Immature natural killer cell (primary cell): ENCODE measurements at places on chromosomes 1 and 21. TPM values are rescaled to one million over a fixed set of nuclear protein-coding genes. Genes with fewer than 3 reads are reported as not detected.

GRCh38 chr1:8351693-8352470, 34.0 kb downstream of the SLC45A1 start:
- H3K36me3 ChIP-seq, result peaks cover 3% of the 10 kb centered on the region
- H3K27me3 ChIP-seq, result peaks cover 3% of the 10 kb centered on the region
- H3K27ac ChIP-seq, result no peak overlapping the region
- no peaks in the 10 kb centered on the region for H3K4me1 ChIP-seq
- H3K4me3 ChIP-seq, result no peak overlapping the region

- H3K4me3 ChIP-seq, result peak overlapping the region; percentile 75
- peak overlapping the region; percentile 65 for H3K27ac ChIP-seq
- H3K4me1 ChIP-seq, result peaks cover 25% of the 10 kb centered on the region
- peaks cover 43% of the 10 kb centered on the region for H3K27me3 ChIP-seq
- DNase-seq, result peak; percentile 69
- H3K36me3 ChIP-seq, result no peaks in the 10 kb centered on the region
Observed at GRCh38 chr1:234230414-234230862, 142.8 kb upstream of the COA6 start.

The SPRR1B gene
- polyA plus RNA-seq, result not detected

GRCh38 chr1:59776960-59777852, 37.5 kb upstream of the HOOK1 start:
- peaks cover 3% of the 10 kb centered on the region for H3K36me3 ChIP-seq
- no peaks in the 10 kb centered on the region for H3K4me1 ChIP-seq
- no peak overlapping the region for H3K27ac ChIP-seq
- H3K4me3 ChIP-seq, result no peak overlapping the region

- no peak overlapping the region for H3K27ac ChIP-seq
- no peaks in the 10 kb centered on the region for H3K27me3 ChIP-seq
- no peak overlapping the region for H3K4me3 ChIP-seq
- no peaks in the 10 kb centered on the region for H3K4me1 ChIP-seq
- peaks cover 6% of the 10 kb centered on the region for H3K36me3 ChIP-seq
Observed at GRCh38 chr1:85865213-85865612, 157.0 kb upstream of the ZNHIT6 start.

- no peak overlapping the region for H3K4me3 ChIP-seq
- H3K27ac ChIP-seq, result no peak overlapping the region
- H3K4me1 ChIP-seq, result peaks cover 22% of the 10 kb centered on the region
- H3K27me3 ChIP-seq, result peaks cover 9% of the 10 kb centered on the region
Observed at GRCh38 chr1:54248966-54249365, 49.0 kb downstream of the MRPL37 start.

DNA sequence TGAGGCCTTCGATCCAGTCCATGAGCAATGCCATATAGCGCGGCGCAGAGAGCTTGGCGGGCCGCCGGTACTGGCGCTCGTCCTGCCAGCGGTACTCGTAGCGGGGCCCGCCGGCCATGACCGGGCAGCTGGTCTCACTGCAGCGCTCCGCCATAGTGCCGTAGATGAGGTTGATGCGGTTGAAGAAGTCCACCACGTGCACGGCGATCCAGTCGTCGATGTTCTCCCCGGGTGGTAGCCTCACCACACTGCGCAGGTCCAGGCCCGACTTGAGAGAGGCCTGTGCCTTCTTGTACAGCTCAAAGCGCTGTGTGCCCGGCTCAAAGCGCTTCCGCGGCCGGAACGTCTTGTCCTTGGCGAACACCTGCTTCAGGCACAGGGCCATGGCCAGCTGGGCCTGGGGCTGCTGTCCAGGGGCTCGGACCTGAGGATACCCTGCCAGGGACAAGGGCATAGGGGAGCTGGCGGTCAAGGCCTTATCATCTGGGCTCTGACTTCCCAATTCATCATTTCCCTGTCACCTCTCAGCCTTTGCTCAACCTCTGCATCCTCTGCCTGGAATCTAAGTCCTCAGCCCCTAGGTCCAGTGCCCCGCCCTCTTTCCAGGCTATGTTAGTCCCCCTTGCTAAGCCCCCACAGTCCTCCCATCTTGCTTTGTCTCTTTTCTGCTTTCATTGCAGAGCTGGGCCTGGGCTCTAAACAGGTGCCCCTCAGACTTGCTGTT, 3.5 kb downstream of the MOB3C start:
- peak overlapping the region; percentile 93 for H3K4me3 ChIP-seq
- H3K27me3 ChIP-seq, result peaks cover 1% of the 10 kb centered on the region
- H3K36me3 ChIP-seq, result peaks cover 10% of the 10 kb centered on the region
- peaks cover 69% of the 10 kb centered on the region for H3K4me1 ChIP-seq
- H3K27ac ChIP-seq, result no peak overlapping the region
- no peak for DNase-seq

DNA sequence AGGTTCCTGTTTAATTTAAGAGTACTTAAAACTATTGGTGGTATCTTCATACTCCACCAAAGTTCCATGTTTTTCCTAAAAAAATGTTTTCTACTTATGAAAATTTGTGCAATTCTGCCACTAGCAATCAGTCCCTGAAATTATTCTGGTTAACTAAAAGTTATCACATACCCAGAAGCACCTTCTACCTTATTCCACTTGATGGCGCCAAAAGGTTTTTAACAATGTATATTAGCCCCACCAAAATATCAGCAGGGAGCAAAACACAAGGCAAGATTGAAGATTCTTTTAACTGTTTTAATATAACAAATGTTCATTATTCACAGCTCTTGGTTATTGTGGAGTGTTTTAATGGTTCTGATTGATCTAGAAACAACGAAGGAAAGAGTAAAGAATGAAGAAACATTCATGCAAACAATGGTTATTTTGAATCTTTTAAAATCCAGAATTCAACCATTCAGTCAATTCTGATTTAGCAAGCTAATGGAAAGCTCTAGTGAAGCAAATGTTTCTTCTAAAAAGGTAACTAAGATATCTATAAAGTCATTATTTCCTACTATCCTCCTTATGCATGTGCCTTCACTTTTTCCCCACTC, 67.2 kb downstream of the TTLL7 start:
- no peak overlapping the region for H3K4me3 ChIP-seq
- H3K27me3 ChIP-seq, result peaks cover 4% of the 10 kb centered on the region
- no peaks in the 10 kb centered on the region for H3K4me1 ChIP-seq
- no peaks in the 10 kb centered on the region for H3K36me3 ChIP-seq
- peak; percentile 34 for DNase-seq

GRCh38 chr21:25568246-25568645, 39.0 kb downstream of the MRPL39 start:
- no peaks in the 10 kb centered on the region for H3K36me3 ChIP-seq
- no peak for DNase-seq
- no peaks in the 10 kb centered on the region for H3K27me3 ChIP-seq
- H3K4me1 ChIP-seq, result peaks cover 25% of the 10 kb centered on the region
- no peak overlapping the region for H3K4me3 ChIP-seq

The HMGCS2 gene
- polyA plus RNA-seq, result not detected

DNA sequence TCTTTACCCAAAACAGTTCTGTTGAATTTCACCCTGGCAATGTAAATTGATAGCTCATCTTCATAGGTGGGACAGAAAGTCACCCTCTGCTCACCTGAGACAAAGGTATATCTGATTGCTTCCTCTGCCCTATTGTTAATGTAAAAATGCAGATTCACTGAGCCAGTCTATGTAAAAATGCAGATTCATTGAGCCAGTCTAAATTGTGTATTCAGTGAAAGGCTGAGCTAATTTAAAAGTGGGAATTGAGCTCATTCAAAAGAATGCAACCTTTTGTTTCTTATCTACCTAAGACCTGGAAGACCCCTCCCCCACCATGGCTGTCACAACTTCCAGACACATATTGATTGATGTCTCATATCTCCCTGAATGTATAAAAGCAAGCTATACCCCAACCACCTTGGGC, 4.8 kb upstream of the MYSM1 start:
- DNase-seq, result no peak
- no peak overlapping the region for H3K4me3 ChIP-seq
- no peaks in the 10 kb centered on the region for H3K36me3 ChIP-seq
- peaks cover 3% of the 10 kb centered on the region for H3K4me1 ChIP-seq
- H3K27ac ChIP-seq, result no peak overlapping the region

The WNT3A gene
- not detected for polyA plus RNA-seq

DNA sequence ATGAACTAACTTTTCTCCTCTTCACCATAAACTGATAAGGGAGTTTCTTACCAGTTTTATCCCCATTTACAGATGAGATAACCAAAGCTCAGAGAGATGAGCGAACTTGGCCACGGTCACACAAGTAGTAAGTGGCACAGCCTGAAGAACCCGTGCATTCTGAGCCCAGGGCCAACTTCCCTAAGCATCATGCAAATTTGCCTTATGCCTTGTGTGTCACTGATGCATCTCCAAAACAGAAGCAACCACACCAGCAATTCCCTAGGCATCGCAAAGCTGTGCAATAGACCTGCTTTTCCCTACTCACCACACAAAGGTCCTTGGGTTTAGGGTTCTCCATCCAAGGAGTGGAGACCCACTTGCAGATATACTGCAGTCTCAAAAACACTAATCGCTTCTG, 304.5 kb upstream of the KAZN start:
- H3K4me1 ChIP-seq, result no peaks in the 10 kb centered on the region
- H3K27me3 ChIP-seq, result peaks cover 3% of the 10 kb centered on the region
- no peak for DNase-seq
- H3K27ac ChIP-seq, result no peak overlapping the region
- no peak overlapping the region for H3K4me3 ChIP-seq

DNA sequence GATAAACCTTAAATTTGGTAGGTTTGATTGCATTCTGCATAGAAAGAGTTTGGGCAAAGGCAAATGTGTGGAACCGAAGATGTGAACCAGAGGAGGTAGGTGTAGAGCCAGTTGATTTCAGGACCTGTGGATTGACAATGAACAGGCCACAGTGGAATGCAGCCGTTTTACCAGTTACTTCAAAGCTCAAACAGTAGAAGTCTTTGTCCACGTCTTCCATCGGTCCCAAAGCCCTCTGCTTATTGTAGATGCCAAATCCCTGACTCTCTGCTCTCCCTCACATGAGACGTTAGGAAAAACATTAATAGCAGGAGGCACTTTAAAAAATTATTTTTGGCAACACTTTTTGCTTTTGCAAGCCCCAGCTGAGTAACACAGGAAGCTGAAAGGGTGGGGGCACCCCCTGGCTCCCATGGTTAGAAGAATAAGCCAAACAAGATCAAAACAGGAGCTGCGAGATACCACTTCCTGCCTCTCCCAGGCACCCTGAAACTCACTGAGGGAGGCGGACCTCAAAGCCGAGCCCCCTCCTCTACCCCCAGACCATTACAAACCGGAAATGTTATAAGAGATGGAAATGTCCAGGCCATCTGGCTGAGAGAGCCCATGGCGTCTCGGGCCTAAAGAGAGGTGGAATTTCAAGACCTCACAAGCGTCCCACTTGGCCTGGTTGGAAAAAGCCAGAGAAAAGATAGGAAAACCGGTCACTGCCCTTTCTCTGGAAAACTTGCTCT, 13.5 kb downstream of the TRAF3IP3 start:
- DNase-seq, result peak; percentile 80
- H3K4me3 ChIP-seq, result no peak overlapping the region
- H3K4me1 ChIP-seq, result peaks cover 1% of the 10 kb centered on the region

The BLACAT1 gene
- polyA plus RNA-seq, result not detected

The C1orf141 gene
- polyA plus RNA-seq, result not detected

DNA sequence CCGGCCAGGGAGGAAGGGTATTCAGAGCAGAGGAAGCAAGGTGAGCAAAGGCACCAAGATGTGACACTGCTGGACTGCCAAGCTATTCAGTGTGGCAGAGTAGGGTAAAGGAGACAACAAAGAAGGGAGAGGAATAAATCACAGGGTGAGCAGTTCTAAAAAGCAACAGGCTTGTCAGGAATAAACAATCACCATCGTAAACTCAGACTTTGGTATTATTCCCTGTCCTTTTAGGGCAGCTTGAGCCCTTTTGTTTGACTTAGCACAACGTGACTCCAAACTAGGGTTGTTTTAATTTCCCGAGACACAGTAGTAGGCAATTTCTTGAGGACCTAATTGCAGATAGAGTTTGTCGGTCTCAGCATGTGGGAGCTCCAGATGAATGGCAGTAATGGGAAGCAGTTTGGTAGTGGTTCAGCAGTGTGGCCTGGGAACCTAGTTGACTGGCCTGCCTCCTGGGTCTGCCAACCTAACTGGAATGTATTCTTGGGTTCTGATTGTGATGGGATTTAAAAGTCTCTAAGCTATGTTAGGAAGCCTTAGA, 4.3 kb downstream of the CR1L start:
- peaks cover 9% of the 10 kb centered on the region for H3K4me1 ChIP-seq
- H3K27ac ChIP-seq, result no peak overlapping the region
- H3K27me3 ChIP-seq, result peaks cover 10% of the 10 kb centered on the region
- no peaks in the 10 kb centered on the region for H3K36me3 ChIP-seq
- H3K4me3 ChIP-seq, result no peak overlapping the region

The CASQ2 gene
- not detected for polyA plus RNA-seq

The PTPRF gene
- not detected for polyA plus RNA-seq

- H3K4me1 ChIP-seq, result no peaks in the 10 kb centered on the region
- no peak overlapping the region for H3K27ac ChIP-seq
- peak; percentile 1 for DNase-seq
- H3K27me3 ChIP-seq, result no peaks in the 10 kb centered on the region
- H3K36me3 ChIP-seq, result no peaks in the 10 kb centered on the region
Observed at GRCh38 chr1:237386362-237387143, 344.6 kb downstream of the RYR2 start.

The TMEM54 gene
- not detected for polyA plus RNA-seq

The RAB3B gene
- polyA plus RNA-seq, result not detected

DNA sequence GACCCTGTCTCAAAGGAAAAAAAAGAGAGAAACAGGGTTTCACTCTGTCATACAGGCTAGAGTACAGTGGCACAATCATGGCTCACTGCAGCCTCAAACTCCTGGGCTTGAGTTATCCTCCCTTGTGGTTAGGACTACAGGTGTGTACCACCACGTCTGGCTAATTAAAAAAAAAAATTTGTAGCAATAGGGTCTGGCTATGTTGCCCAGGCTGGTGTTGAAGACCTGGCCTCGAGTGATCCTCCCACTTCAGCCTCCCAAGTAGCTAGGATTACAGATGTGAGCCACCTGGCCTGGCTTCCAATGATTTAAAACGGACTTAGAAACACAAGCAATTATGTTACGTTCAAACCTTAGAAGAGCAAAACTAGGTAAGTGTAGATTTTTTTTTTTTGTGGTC, 22.1 kb downstream of the GOLPH3L start:
- peaks cover 2% of the 10 kb centered on the region for H3K4me1 ChIP-seq
- DNase-seq, result no peak
- no peak overlapping the region for H3K4me3 ChIP-seq
- H3K36me3 ChIP-seq, result no peaks in the 10 kb centered on the region

DNA sequence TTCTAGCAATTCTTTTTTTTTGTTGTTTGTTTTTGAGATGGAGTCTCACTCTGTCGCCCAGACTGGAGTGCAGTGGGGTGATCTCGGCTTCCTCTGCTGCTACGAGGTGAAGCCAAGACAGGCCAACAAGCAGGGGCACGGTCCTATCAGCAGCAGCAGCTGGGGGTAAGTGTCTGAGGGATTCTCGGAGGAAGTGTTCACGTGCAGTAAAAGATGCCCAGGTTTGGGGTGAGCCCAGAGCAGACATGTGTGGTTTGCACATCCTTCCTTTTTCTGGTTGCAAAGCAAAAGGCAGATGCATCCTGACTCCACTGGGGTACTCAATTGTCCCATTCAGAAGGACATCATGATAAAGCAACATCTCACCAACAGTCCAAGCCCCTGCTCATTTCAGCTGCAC, 27.7 kb downstream of the PIGP start:
- no peaks in the 10 kb centered on the region for H3K36me3 ChIP-seq
- peak; percentile 7 for DNase-seq
- peaks cover 6% of the 10 kb centered on the region for H3K27me3 ChIP-seq
- H3K27ac ChIP-seq, result no peak overlapping the region
- H3K4me1 ChIP-seq, result peaks cover 10% of the 10 kb centered on the region

GRCh38 chr1:160910170-160910750, 25.3 kb upstream of the ITLN1 start:
- H3K36me3 ChIP-seq, result no peaks in the 10 kb centered on the region
- H3K27ac ChIP-seq, result no peak overlapping the region
- H3K4me1 ChIP-seq, result no peaks in the 10 kb centered on the region
- no peak overlapping the region for H3K4me3 ChIP-seq
- H3K27me3 ChIP-seq, result peaks cover 2% of the 10 kb centered on the region

The CFAP57 gene
- not detected for polyA plus RNA-seq

GRCh38 chr1:12136916-12137610, 29.7 kb upstream of the TNFRSF1B start:
- no peak for DNase-seq
- no peak overlapping the region for H3K4me3 ChIP-seq
- peaks cover 23% of the 10 kb centered on the region for H3K4me1 ChIP-seq
